Activated CD8-positive, alpha-beta T cell treated with anti-CD3 and anti-CD28 coated beads for 36 hours (primary cell): ENCODE measurements at places on chromosomes 16 and 17. TPM values are rescaled to one million over a fixed set of nuclear protein-coding genes. Genes with fewer than 3 reads are reported as not detected.

The TAT gene
- total RNA-seq: not detected

The OTOP3 gene
- not detected for total RNA-seq

DNA sequence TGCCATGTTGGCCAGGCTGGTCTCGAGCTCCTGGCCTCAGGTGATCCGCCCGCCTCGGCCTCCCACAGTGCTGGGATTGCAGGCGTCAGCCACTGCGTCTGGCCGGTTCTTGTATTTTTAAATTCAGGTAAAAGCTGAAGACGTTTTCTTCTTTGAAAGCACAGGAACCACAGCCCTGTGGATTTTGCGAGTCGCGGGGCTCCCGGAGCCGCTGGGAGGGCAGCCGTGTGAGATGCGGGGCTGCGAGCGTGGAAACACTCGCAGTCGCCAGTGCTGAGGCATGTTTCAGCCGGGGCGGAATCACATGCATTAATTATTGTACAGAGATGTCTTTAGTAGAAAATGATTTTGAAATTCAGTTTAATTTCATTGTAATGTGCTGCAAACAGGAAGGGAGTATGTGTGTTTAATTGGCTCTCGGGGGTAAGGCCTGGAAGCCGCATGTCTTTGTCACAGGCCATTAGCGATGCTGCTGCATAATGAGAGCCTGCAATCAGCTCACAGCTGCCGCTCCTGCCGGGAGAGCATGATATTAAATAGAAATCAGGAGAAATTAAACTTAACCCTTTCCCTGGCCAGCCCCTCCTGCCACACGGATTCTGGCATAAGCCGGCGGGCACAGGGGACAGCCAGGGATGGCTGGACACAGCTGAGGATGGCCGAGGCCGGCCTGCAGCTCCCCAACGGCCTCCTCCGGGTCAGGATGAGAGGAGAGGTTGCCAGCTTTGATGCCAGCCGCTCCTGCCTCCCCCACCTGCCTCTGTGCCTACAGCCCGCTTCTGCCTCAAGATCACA, 35.4 kb upstream of the CDH15 start:
- no peaks in the 10 kb centered on the region for H3K27me3 ChIP-seq
- no peak for DNase-seq
- H3K36me3 ChIP-seq: peaks cover 11% of the 10 kb centered on the region
- no peak overlapping the region for H3K27ac ChIP-seq
- H3K4me3 ChIP-seq: no peak overlapping the region
- H3K4me1 ChIP-seq: no peaks in the 10 kb centered on the region

- DNase-seq: no peak
- H3K4me1 ChIP-seq: peaks cover 10% of the 10 kb centered on the region
- H3K27ac ChIP-seq: peak overlapping the region; percentile 78
Observed at GRCh38 chr17:67959510-67959909, 36.8 kb downstream of the C17orf58 start.

DNA sequence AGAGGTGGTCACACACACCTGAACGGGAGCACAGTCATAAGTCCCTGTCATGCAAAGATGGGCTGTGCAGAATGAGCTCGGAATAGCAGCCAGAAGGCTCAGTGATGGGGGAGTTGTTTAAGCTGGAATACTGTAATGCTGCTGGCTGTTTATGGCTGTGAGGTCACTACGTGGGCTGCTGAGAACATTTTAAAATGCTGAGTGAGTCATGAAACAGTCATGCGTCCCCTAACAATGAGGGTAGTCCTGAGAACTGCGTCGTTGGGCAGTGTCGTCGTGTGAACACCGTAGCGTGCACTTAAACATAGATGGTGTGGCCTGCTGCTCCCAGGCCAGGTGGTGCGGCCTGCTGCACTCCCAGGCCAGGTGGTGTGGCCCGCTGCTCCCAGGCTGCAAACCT, 39.7 kb downstream of the TBCD start:
- no peak overlapping the region for H3K4me3 ChIP-seq
- no peak for DNase-seq
- no peak overlapping the region for H3K27ac ChIP-seq
- no peaks in the 10 kb centered on the region for H3K4me1 ChIP-seq
- H3K27me3 ChIP-seq: no peaks in the 10 kb centered on the region

DNA sequence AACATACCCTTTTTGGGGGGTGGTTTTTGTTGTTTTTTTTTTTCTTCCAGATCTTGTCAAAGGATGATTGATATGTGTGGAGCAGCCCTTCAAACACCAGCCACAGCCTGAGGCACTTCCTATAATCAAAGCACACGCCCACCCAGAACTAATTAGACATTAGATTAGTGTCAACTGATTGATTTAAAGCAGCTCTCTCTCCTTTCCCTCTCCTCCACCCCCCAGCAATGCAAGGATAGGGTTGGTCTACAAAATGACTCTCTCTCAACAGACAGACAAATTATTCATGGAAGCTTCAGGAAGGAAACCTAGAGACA, 250.3 kb upstream of the SOX9 start:
- DNase-seq: no peak
- no peaks in the 10 kb centered on the region for H3K27me3 ChIP-seq
- H3K4me3 ChIP-seq: no peak overlapping the region
- no peaks in the 10 kb centered on the region for H3K4me1 ChIP-seq
- H3K27ac ChIP-seq: no peak overlapping the region
- no peaks in the 10 kb centered on the region for H3K36me3 ChIP-seq

GRCh38 chr16:17413508-17413907, 57.3 kb downstream of the XYLT1 start:
- no peak overlapping the region for H3K27ac ChIP-seq
- peaks cover 8% of the 10 kb centered on the region for H3K36me3 ChIP-seq
- no peak for DNase-seq

DNA sequence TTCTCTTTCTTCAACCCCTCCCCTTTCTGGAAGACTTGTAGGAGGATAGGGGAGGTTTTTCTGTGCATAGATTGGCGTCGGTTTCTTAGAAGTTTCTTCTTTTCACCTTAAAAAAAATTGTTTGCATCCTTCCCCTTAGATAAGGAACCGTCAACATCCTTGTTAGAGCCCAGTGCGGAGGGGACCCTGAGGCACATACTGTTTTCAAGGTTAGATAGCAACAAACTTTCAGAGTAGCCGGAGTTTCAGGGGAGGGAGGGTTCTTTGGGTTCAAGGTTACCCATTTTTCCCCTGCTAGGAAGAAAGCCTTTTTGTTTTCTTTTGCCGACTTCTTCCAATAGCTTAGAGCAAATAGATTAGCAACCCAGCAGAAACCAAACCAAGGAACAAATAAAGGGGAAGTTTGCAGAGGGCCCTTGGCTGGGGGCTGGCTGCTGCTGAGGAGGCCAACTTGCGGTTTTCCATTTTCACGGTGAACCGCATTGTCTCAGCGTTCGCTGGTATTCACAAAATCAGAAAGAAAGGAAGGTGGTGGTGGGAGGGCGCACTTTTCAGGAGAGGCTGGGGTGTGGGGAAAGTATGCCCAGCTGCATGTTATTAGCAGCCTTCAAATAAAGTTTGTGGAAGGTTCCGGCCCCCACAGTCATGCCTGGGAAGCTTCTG, 28.8 kb downstream of the MSI2 start:
- H3K27ac ChIP-seq: peak overlapping the region; percentile 88
- peaks cover 23% of the 10 kb centered on the region for H3K36me3 ChIP-seq
- H3K4me3 ChIP-seq: peak overlapping the region; percentile 57
- peak; percentile 82 for DNase-seq

- no peak overlapping the region for H3K27ac ChIP-seq
- H3K4me3 ChIP-seq: no peak overlapping the region
- no peaks in the 10 kb centered on the region for H3K4me1 ChIP-seq
- no peak for DNase-seq
- H3K36me3 ChIP-seq: no peaks in the 10 kb centered on the region
Observed at GRCh38 chr16:79943736-79944135, 343.2 kb upstream of the MAF start.

The ICAM2 gene
- 53.3 TPM for total RNA-seq

DNA sequence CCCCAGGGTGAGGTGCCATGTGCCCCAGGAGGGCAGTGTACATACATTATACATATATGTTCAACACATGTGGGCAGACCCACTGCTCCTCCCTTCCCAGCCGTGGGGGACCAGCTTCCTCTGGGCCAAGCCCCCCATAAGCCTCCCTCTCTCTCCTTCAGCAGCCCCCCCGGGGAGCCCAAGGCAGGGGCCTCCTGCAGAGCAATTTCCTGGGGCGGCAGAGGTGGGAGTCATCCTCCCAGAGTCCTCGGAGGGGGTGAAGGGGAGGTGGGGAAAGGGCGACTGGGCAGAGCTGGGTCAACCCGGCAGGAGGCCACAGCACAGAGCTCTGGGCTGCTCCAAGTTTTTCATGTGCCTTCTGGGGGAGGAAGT, 235.1 kb downstream of the ZNF423 start:
- DNase-seq: no peak
- no peaks in the 10 kb centered on the region for H3K36me3 ChIP-seq
- no peak overlapping the region for H3K4me3 ChIP-seq
- no peak overlapping the region for H3K27ac ChIP-seq

DNA sequence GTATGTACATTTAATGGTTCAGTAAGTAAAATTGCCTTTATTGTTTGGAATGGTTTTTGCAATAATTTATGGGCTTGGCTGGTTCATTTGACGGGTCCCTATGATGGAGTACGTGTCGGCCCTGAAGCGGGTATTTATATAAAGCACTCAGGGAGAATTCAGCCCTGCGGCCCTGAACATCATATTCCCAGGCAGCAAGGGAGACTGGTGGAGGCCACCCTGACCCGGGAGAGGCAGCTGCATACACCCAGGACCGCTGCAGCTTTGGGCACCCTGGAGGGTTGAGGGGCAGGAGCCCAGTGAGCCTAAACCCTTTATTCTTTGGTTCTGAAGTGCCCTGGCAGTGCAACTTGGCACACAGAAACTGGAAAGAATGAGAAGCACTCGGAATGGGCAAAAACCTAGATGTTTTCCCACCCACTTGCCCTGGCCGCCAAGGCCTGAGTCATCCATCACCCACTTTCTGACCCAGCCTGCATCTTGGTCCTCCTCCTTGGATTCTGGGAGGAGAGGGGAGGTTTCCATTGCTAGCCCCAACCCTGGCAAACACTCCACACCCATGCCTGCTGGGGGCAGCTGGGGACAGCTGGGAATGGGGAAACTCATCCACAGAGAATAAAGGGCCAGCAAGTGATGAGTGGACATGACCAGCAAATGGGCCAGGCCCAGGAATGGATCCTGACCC, 162.2 kb upstream of the TNRC6C start:
- peaks cover 2% of the 10 kb centered on the region for H3K4me1 ChIP-seq
- no peaks in the 10 kb centered on the region for H3K36me3 ChIP-seq
- no peaks in the 10 kb centered on the region for H3K27me3 ChIP-seq
- no peak overlapping the region for H3K27ac ChIP-seq
- no peak for DNase-seq

DNA sequence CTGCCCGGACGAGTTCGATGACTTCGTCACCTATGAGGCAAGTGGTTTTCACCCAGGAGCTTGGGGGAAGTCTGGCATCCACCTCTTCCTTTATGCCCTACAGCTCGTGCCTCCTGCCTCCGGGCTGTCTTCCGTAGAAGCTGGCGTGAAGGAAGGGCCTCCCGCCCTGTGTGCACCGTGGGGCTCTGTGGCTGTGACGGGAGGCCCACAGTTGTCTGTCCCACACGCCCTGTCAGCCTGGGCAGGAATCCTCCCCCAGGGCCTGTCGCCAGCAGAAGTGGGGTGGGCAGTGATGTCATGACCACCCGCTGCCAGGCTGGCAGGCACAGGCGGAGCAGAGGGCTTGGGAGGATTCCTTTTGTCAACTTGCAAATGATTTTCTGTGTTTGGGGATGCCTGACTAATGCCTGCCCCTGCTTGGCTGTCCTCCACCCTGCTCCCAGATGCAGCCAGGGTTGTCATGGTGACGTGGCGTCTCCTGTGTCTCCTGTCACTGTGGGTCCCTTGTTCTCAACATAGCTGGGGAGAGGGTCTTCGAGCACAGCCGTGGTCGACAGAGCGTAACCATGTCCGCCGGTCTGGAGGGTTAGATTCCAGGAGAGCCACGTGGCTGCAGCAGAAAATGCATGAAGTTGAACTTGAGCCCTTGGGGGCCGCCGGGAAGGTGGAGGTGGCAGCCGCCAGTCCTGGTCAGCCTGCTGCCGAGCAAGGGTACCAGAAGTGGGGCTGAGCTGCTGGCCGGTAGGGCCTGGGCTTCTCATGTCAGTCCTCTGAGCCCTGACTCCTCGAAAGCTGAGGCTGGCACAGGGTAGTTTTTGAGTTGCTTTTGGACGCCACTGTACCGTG, 46.1 kb downstream of the RAB11FIP3 start:
- DNase-seq: no peak
- H3K27me3 ChIP-seq: no peaks in the 10 kb centered on the region
- H3K4me1 ChIP-seq: peaks cover 5% of the 10 kb centered on the region

The KRTAP2-3 gene
- total RNA-seq: not detected

GRCh38 chr16:80459331-80459777, 81.4 kb upstream of the DYNLRB2 start:
- no peak for DNase-seq
- H3K4me1 ChIP-seq: no peaks in the 10 kb centered on the region
- H3K36me3 ChIP-seq: no peaks in the 10 kb centered on the region
- H3K4me3 ChIP-seq: no peak overlapping the region

GRCh38 chr16:78925083-78925767, 675.3 kb downstream of the MAF start:
- no peak overlapping the region for H3K27ac ChIP-seq
- peaks cover 10% of the 10 kb centered on the region for H3K36me3 ChIP-seq
- H3K4me1 ChIP-seq: no peaks in the 10 kb centered on the region
- H3K27me3 ChIP-seq: no peaks in the 10 kb centered on the region
- H3K4me3 ChIP-seq: no peak overlapping the region

- H3K36me3 ChIP-seq: no peaks in the 10 kb centered on the region
- no peak overlapping the region for H3K4me3 ChIP-seq
- DNase-seq: no peak
- H3K4me1 ChIP-seq: no peaks in the 10 kb centered on the region
- peaks cover 2% of the 10 kb centered on the region for H3K27me3 ChIP-seq
Observed at GRCh38 chr17:72465191-72466024, 344.6 kb downstream of the SOX9 start.

GRCh38 chr17:29032013-29032856, 10.7 kb upstream of the PIPOX start:
- peaks cover 34% of the 10 kb centered on the region for H3K27me3 ChIP-seq
- H3K36me3 ChIP-seq: no peaks in the 10 kb centered on the region
- no peak for DNase-seq
- H3K27ac ChIP-seq: no peak overlapping the region
- H3K4me3 ChIP-seq: no peak overlapping the region

DNA sequence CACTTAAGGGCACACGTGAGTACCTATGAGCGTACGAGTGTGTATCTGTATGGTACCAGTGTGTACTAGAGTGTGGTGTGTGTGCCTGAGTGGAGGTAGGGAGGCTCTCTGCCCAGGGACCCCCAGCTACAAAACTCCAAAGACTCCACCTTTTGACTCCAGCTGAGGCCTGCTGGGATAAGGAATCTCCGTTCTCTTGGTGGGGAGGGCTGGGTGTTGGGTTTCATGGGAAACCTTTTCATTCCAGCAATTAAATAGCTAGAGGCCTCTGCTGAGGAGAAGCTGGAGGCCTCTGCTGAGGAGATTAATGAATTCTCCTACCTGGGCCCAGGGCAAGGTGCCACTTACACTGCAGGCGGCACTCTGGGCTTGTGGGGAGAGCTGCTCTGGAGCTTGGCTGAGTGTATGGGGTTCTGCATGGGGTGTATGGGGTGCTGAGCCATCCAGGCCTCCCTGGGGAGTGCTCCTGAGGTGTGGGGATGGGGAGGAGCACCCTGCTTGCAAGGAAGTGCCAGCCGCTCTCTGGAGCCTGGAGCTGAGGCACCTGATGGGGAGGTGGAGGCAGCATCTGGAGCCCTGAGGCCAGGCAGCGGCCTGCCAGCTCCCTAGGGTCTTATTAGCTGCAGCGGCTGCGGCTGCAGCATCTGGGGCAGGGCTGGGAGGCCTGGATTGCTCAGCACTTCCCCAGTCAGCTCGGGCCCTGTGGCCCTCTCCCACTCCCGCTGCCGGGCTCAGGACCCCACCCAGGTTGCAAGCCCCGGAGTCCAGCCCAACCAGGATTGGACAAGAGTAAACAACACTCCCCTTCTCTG, 4.6 kb downstream of the ANKRD13B start:
- DNase-seq: no peak
- H3K36me3 ChIP-seq: no peaks in the 10 kb centered on the region
- peaks cover 15% of the 10 kb centered on the region for H3K4me1 ChIP-seq
